ENCODE measurements at places on chromosomes 1 and 21.

- no peak for DNase-seq
Observed at GRCh38 chr1:94093996-94094395, 27.0 kb downstream of the ABCA4 start.

DNA sequence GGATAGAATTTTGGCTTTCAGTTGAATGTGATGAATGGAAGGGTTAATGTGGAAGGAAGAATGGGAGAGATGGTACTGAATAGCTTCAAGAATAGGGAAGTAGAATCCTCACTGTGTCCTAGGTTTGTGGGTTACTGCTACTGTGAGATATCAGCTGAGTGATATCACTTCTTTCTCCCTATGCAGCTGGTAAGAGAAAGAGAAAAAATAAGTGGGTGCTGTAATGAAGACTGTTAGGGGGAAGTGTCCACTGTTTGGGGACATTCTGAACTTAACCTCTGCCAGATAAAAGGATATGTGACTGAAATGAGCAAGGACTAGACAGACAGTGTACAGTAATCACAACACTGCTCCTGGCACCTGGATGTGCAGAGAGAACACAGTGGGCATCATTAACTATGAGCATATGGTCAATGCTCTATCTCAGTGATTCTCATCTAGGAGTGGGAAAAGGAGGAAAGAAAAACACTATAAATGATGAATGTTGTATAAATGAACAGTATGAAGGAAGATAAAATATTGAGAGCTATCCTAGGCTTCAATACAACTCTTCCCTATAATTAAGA, 25.6 kb upstream of the MOB3C start:
- no peak for DNase-seq

GRCh38 chr1:115283249-115283648, 54.8 kb downstream of the NGF start:
- no peak for DNase-seq

- DNase-seq, result no peak
Observed at GRCh38 chr1:24343412-24344089, 24.4 kb downstream of the GRHL3 start.

- DNase-seq, result peak; percentile 63
Observed at GRCh38 chr1:167881069-167881468, 32.9 kb downstream of the ADCY10 start.

GRCh38 chr21:16533692-16534407, 804.1 kb downstream of the USP25 start:
- no peak for DNase-seq

DNA sequence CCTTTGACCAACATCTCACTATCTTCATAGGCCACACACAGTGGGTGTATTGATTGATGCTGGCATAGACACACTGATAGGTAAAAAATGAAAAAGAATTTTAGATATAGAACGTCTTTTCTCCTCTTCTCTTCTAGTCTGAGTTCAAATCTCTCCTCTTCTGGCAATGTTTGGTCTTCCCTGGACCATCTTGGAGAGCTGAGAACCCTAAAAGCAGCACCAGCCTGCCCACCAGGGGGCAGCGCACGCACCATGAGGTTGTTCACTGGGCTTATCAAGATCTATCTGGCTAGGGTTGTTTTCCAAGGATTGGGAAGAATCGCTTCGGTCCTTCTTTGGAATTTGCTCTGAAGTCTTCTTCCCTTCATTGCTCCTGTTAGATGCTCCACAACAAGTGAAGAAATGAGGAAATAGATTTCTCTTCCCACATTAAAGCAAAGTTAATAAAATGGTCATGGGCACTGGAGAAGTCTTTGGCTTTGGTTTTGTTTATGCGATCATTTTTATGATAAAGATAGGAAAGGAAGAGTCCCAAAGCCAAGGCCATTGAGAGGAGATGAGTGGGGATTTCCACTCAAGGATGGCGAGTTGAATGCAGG, 104.0 kb upstream of the OLIG2 start:
- DNase-seq, result peak; percentile 28

DNA sequence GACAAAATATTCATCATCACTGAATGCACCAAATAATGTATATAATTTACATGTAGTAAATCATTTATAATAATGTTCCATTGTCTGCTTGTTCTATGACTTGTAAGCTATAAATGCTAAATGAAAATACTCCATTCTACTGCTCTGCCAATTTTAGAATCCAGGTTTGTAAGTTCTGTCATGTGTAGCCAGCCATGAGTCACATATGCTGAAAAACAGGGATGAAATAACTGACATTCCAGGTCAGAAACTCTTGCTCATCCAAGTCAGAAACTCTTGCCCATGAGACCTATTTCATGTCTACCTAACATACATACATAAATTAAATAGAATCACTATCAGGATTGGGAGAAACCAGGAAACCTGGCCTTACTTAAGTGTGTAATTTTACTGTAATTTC, 95.6 kb downstream of the ASH1L start:
- peak; percentile 92 for DNase-seq

- no peak for DNase-seq
Observed at GRCh38 chr1:107362468-107363140, 221.8 kb downstream of the NTNG1 start.

Measured in ELR (cell line).